Mesangial cell (primary cell): ENCODE measurements at places on chromosomes 7 and 10. TPM values are rescaled to one million over a fixed set of nuclear protein-coding genes. Genes with fewer than 3 reads are reported as not detected.

The ADGRA1 gene
- total RNA-seq: not detected in 2 replicates

The AGBL3 gene
- 0.49 and 0.89 TPM in 2 replicates for total RNA-seq

The BBS9 gene
- total RNA-seq: 5.1 and 12.9 TPM in 2 replicates

The GPR15LG gene
- total RNA-seq: 1.1 TPM in 1 of 2 replicates, not detected in the other

The LIPM gene
- not detected in 2 replicates for total RNA-seq

The KNDC1 gene
- total RNA-seq: 0.16 TPM in 1 of 2 replicates, not detected in the other

The CTAGE6 gene
- not detected in 2 replicates for total RNA-seq

The CLCN1 gene
- total RNA-seq: not detected in 2 replicates

The IDI2 gene
- not detected in 2 replicates for total RNA-seq

The NME8 gene
- total RNA-seq: not detected in 2 replicates

The SHH gene
- total RNA-seq: 0.16 and 1.6 TPM in 2 replicates

The PLEKHS1 gene
- total RNA-seq: not detected in 2 replicates

The ZNF503 gene
- total RNA-seq: 25.1 and 116 TPM in 2 replicates

The TMEM229A gene
- total RNA-seq: not detected in 2 replicates

The GBX1 gene
- not detected in 2 replicates for total RNA-seq

The SORBS1 gene
- 1.3 and 2.8 TPM in 2 replicates for total RNA-seq

The PLPP4 gene
- total RNA-seq: 23.1 and 41.9 TPM in 2 replicates

The CALHM1 gene
- total RNA-seq: not detected in 2 replicates

The DBF4 gene
- total RNA-seq: 10.9 and 48.1 TPM in 2 replicates

The SLC29A3 gene
- 1.6 and 4.8 TPM in 2 replicates for total RNA-seq

The CHN2 gene
- 0.33 and 1.0 TPM in 2 replicates for total RNA-seq

The CALN1 gene
- not detected in 2 replicates for total RNA-seq

The CCDC126 gene
- 5.7 and 11.4 TPM in 2 replicates for total RNA-seq

The IFIT1B gene
- total RNA-seq: not detected in 2 replicates

The ANKRD22 gene
- not detected in 2 replicates for total RNA-seq

The SEC31B gene
- total RNA-seq: 2.3 and 3.3 TPM in 2 replicates

The RASA4 gene
- total RNA-seq: 3.4 and 16.2 TPM in 2 replicates

The NRAP gene
- not detected in 2 replicates for total RNA-seq

The ADK gene
- 18.0 and 31.9 TPM in 2 replicates for total RNA-seq

The PROSER2 gene
- 35.5 and 86.5 TPM in 2 replicates for total RNA-seq

The RBP4 gene
- total RNA-seq: 0.49 and 0.63 TPM in 2 replicates

The CFAP70 gene
- under 0.01 and 1.0 TPM in 2 replicates for total RNA-seq

The MRM2 gene
- 12.9 and 18.1 TPM in 2 replicates for total RNA-seq

The CDNF gene
- 1.8 TPM in 1 of 2 replicates, not detected in the other for total RNA-seq

The NEURL1 gene
- total RNA-seq: 0.33 and 0.51 TPM in 2 replicates

The COL28A1 gene
- total RNA-seq: 0.16 and 0.38 TPM in 2 replicates

The ARF5 gene
- 273 and 359 TPM in 2 replicates for total RNA-seq

The MPLKIP gene
- total RNA-seq: 69.4 and 74.4 TPM in 2 replicates

The ZNF425 gene
- 0.81 and 2.8 TPM in 2 replicates for total RNA-seq

The LBX1 gene
- not detected in 2 replicates for total RNA-seq

The TSPAN12 gene
- total RNA-seq: 5.5 and 33.7 TPM in 2 replicates

The DGKI gene
- total RNA-seq: 3.4 and 13.4 TPM in 2 replicates

The C10orf62 gene
- 0.13 TPM in 1 of 2 replicates, not detected in the other for total RNA-seq

The PLAU gene
- total RNA-seq: 122 and 154 TPM in 2 replicates

The ANKRD61 gene
- total RNA-seq: 0.16 TPM in 1 of 2 replicates, not detected in the other

The SUGCT gene
- 5.7 and 7.2 TPM in 2 replicates for total RNA-seq

The SRGN gene
- total RNA-seq: 50.1 and 238 TPM in 2 replicates

The SYNPO2L gene
- not detected in 2 replicates for total RNA-seq

The HOXA11 gene
- 14.5 and 24.2 TPM in 2 replicates for total RNA-seq

The FAM204A gene
- total RNA-seq: 12.7 and 13.4 TPM in 2 replicates
